Suppressor macrophage treated with lipopolysaccharide for 1 hour (primary cell): ENCODE measurements at places on chromosomes 1 and 21.

- DNase-seq = no peak
Measured at GRCh38 chr21:29578306-29578705, 279.6 kb downstream of the BACH1 start.

DNA sequence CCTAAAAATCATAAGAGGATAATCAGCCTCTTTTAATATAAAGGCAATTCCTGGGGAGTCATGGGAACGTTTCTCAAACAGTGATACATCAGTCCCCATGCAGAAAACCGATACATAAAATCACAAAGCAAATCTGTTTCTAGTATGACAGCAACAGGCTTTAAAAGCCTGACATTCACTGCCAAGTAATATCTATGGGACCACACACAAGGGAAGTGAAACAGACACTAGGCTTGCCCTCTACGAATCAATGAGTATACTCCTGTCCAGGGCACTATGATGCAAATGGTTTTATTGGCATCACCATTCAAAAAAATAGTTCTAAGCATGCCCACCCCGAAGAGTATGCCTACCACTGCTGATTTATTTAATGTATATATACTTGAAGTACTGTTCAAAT is 54.4 kb downstream of the TIAM1 start:
- no peak for DNase-seq

GRCh38 chr1:47729685-47730084 is 267.5 kb downstream of the TRABD2B start:
- DNase-seq = no peak

- no peak for DNase-seq
Measured at GRCh38 chr1:117032681-117033539, 27.2 kb upstream of the TTF2 start.

DNA sequence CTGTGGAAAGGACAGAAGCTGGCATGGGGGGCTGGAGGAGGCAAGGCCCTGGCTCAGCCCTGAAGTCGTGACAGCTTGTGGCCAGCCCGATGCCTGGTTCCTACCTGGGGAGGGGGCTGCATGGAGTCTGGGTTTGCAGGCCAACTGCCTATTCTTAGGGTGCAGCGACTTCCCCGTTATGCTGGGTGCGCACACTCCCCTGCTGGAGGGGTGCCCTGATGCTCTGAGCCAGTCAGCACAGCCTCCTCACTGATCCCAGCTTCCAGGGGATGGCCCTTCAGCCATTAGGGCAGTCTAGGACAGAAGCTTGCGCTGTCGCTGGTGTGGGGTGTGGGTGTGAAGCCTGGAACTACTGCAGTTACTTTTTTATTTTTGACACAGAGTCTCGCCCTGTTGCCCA is 30.0 kb upstream of the SLC19A1 start:
- no peak for DNase-seq

GRCh38 chr1:160630523-160631451 is 16.1 kb downstream of the SLAMF1 start:
- peak; percentile 69 for DNase-seq

GRCh38 chr1:119626841-119627240 is 21.2 kb downstream of the ZNF697 start:
- no peak for DNase-seq

DNA sequence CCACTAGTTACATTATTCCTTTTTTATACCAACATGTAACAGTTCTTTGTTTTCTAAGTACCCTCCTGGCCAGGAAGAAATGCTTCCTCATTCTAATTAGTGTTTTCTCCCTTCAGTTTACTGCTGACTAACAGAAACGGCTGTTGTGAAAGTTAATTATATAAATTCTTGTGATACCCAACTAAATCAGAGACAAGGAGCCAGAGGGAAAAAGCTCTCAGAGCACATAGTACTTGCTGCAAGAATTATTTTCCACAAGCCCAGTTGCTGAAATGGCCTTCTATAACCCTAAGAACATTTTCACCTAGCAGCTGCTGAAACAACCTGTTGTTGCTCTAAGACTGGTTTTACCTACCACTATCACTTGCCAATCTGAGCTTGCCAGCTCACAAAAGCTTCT is 82.4 kb downstream of the FAF1 start:
- DNase-seq = peak; percentile 26

DNA sequence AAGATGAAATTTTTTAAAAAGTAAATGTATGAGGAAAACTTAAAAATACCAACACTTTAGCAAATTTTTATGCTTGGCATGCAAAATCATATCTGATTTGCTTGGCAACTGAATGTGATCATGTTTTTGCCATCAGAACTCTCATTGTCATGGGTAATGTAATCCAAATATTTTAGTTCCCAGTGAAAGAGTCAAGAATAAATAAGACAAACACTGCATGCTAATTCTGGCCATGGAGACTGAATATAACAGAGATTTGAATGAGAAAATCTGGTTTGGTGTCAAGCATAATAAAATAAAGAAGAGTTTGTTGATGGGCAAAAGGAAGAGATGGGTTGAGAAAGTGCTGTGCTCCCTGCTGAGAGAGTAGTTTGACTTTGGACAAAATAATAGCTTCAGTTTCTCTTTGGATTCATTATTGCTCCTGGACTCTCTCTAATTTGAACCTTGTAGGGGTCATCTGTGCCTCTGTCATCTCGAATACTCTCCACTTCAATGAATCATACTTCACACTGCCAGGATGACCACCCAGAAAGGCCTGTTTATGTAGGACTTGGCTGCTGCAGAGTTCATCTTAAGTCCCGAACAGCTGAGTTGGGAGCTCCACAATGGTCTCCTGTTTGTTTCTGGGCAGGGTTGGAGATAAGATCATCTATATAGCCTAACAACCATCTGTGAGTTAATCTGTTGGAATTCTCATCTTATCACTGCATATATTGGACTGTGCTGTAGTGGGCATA is 34.4 kb downstream of the ADAMTS1 start:
- DNase-seq = no peak

GRCh38 chr1:154747740-154748404 is 122.2 kb downstream of the KCNN3 start:
- DNase-seq = no peak

DNA sequence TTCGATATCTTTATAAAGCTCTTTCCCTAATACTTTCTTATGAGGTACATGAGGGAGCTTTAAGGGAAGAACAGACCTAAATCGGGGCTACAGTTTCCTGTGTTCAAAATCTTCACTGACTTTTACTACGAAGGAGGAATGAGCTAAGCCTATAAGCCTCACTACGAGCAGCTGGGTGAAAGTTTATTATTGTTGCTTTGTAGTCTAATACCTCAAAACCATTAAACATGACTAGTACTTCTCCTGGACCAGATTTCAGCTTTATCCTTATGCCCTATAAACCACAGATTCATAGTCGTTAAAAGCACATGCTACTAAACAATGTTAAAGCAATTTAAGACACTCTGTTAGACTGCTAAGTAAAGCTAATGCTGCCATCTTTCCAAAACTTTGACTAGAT is 30.2 kb downstream of the NDC1 start:
- DNase-seq = no peak

GRCh38 chr1:110627764-110628163 is 21.6 kb upstream of the KCNA2 start:
- DNase-seq = peak; percentile 81

- DNase-seq = no peak
Measured at GRCh38 chr21:42833439-42833815, 45.9 kb downstream of the WDR4 start.

DNA sequence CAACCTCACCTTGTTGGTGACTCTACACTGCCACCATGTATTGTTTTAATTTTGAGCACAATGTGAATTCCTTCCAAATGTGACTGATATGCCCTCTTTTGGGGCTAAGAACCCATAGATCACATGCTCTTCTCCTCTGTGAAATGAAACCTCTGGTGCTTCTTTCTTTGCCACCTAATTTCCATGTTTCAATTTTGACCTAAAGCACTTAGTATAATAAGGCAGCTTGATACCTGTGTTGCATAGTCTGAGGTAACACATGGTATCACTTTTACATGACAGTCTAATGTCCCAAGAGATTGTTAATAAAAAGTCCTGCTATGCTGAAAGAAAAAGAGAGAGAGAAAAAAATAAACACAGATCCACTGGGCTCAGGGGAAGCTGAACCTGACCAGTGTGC is 24.2 kb downstream of the CLEC20A start:
- DNase-seq = no peak

- DNase-seq = no peak
Measured at GRCh38 chr1:151638812-151639211, 27.0 kb downstream of the SNX27 start.

DNA sequence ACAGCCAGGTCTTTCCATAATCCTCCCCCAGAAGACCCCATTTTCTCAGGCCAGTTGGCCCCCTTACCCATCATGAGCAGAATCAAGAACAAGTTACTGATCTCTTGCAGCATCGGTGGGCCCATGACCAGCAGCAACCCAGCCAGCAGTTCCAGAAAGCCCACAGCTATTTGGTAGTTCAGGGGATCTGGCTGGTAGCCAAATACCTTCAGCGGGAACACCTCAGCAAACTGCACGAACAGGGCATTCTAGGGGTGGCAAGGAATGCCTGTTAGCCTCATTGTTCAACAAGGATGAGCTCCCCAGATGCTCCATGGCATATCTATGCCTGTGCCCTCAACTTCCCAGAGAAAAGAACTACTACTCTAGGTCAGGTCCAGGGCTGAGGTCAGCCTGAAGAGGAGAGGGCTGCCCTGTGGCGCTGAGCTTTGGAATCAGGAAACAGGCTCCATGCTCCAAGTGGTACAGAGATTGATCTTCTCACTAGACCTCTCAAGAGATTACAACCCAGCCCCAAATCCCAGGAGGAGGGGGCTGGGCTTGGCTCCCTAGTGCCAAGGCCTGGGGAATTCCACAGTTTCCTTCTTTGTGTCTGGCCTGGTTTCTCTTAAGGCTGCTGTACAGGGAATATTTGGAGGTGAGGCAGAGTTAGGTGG is 1.3 kb downstream of the TMEM35B start:
- DNase-seq = peak; percentile 39

DNA sequence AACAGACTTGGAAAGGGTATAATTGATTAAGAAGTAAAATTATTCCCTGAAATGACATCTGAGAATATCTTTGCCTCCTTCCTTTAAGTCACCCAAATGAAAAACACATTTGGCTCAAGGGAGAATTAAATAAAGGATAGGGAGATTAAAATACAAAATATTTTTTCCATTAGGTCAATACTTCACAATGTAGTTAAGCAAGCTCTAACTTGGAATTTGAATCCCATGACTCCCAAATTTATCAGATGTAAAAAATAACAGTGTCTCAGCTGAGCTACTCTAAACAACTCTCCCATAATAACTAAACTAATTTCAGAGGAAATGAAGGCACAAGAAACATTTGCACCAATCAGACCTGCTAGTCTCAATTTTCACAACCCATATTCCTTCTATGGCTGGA is 6.5 kb upstream of the NMNAT2 start:
- DNase-seq = no peak

- no peak for DNase-seq
Measured at GRCh38 chr1:230256896-230257295, 169.2 kb downstream of the PGBD5 start.

DNA sequence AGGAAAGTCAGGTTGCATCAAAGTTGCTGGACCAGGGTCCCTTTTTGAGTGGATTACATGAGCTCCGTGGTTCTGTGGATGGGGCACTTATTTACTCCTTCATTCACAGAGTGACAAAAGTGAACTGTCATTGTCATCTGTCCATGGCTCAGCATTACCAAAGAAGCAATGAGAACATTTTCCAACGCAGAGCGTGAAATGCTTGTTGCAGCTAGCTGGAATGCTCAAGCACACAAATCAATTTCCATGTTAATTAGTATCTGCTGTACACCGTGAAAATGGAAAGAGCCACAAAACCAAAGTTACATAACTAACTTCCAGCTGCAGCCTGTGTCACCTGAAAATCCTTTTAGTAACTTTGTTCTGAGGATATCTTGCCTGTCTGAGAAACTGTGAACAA is 78.9 kb downstream of the MT1HL1 start:
- no peak for DNase-seq

GRCh38 chr1:214391873-214392645 is 111.1 kb downstream of the SMYD2 start:
- DNase-seq = no peak

DNA sequence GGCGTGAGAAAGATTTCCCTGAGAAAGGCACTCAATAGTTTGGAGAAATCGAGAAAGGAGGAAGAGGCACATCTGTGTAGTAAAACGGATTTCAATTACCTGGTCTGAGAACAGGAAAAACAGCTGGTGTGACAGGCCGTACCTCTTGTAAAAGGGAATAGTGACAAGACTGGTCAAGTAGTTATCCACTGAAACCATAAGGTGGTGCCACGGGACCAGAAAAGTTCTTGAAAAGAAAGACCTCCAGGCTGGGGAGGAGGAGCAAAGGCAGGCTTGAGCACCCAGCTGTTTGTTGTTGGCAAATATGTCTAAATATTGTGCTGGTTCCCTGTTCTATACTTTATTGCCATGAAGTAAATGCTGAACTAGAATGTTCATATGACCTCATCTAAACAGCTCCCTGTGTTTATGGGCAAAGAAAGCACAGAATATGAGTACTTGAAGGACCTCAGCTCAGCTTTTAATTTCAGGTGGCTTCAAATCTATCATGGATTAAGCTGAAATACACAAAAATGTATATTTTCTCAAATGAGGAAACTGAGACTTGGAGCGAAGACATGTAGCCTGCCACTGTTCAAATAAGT is 4.0 kb downstream of the HAO2 start:
- no peak for DNase-seq

- DNase-seq = no peak
Measured at GRCh38 chr1:58862728-58863385, 79.0 kb upstream of the JUN start.

GRCh38 chr1:236016782-236017400 is 48.0 kb downstream of the NID1 start:
- DNase-seq = no peak

DNA sequence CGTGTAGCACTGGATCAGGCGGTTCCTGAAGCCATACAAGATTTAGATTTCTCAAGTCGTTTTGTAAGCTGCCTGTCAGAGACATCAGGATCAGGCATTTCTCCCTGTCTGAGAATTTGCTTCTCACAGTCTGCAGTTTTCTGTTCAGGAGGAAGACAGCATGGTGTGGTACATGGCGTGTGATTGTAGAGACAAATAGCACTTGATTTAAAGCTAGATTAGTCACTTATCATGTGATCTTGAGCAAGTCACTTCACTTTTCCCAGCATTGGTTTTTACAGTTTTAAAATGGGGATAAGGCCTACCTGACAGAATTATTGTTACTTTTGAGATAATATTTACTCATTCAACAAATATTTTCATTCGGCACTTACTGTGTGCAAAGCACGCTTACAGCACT is 63.3 kb downstream of the AK4 start:
- DNase-seq = peak; percentile 57
